Testis (tissue), 5 donors: ENCODE measurements at places on chromosomes 5 and 9.

DNA sequence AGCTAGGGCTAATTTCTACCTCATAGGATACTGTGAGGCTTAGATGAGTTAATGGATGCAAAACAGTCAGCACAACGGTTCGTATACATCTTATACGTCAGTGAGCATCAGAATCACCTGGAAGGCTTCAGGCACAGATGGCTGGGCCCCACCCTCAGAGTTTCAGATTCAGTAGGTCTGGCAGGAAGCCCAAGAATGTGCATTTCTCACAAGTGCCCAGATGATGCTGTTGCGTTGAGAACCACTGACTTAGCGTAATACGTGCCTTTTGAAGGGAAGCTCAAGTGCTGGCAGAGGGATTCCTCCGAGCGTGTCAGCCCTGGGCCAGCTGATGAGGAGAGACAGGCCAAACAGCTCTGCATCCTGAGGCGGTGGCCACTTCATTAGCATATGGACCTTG is 117.1 kb upstream of the WWC1 start:
- DNase-seq, result no peak

DNA sequence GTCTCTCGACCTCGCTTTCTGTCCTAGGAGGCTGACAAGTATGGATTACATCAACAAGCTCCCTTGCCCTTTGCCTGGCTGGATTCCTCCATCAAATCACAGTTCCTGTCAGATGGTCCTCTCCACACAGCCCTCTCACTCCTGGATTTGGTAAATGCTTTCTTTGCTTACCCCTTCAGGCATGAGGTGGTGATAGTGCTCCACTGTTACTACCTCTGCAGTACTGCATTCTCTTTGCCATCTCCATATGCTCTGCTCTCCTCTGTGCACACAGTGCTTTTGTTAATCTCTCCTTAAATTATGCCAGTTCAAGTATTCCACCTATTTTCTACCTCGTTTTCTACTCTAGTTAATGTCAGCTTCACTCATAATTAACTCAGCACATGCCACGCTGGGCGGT is 279.2 kb downstream of the DMAC1 start:
- DNase-seq, result no peak

- peak; percentile 69 for DNase-seq
These were observed 45.2 kb upstream of the FCN2 start for GRCh38 chr9:134835448-134835847.

DNA sequence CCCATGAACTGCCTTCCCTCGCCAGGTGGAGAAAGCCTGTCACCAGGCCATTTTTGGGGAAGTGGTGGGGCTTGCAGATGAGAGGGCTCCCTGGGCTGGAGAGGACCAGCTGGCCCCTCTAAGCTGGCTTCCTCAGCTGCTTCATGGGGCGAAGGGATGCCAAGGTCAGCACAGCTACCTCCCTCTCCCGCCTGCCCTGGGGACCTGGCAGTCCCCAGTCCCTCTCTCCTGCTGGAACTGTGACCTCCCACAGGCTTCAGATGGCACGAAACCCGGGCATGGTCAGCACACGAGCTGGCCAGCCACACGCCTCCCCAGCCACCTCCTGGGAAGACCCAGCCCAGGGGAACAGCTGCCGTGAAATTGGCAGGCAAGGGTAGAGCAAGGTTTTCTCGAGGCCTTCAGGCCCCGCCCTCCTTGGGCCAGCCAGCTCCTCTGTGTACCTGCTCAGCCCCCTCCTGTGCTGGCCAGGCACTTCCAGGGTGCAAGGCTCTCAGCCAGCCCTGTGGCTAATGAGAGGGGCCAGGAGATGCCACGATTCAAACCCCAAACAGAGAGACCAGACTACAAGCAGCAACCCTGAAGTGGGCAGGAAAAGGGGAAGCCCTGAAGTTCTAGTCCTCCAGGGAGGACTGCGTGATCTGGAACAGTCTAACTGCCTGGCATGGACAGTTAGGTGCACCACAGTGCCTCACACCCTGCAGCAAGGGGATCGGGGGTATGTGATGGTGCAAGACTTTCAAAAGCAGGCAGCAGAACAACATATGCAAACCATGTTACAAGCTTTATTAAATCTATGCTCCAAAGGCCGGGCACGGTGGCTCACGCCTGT is 12.9 kb downstream of the PLPP7 start:
- no peak for DNase-seq

DNA sequence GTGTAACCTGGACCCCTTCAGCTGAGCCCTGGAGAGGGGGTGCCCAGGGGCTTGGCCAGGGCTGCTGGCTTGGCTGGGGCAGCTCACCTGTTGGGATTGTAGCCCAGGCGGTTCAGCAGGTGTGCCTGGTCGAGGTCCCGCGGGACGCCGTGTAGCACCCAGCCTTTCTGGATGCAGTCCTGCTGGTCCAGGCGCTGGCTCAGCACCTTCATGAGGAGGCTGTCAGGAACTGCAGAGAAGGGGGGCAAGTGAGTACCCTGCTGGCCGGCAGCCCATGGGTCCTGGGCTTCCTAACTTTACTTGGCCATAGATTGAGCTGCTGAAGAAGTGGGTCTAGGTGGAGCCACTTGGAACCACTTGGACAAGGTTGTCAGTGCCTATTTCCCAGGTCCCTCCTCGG is 85.5 kb downstream of the AK8 start:
- DNase-seq, result no peak

GRCh38 chr9:132232522-132232921 is 70.7 kb downstream of the NTNG2 start:
- no peak for DNase-seq

GRCh38 chr9:137037483-137037882 is 5.6 kb upstream of the FUT7 start:
- DNase-seq, result no peak

DNA sequence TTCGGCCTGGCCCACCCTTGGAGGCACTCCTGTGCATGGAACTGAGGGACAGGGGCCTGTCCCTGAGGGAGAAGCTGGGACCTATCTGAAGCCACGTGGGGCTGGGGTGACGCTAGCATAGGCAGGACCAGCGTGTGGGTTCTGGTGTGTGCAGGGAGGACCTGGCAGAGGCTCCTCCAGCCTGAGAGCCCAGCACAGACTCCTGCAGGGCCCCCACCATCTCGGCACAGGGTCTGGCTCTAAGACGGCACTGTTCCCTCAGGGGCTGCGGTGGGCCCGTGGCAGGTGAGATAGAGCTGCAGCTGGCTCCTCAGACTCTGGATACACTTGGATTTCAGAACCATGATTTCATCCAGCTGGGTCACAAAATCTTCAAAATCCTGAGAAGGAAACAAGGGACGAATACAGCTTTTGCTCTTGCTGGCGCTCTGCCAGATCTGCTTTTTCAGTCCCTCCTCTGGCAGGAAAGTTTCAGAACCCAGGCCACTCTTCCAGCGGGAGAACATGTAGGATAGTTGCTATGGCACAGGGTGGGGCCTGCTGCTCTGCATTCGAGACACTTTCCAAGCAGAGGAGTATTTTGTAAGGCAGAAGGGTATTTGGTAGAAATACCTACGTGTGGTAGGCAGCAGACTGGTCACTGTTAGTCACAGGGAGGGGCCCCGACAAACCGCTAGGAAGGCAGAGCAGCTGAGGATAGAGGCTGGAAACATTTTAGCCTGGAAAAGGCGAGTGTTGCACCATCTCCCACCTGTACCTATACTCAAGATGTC is 74.7 kb downstream of the KIF24 start:
- peak; percentile 61 for DNase-seq

DNA sequence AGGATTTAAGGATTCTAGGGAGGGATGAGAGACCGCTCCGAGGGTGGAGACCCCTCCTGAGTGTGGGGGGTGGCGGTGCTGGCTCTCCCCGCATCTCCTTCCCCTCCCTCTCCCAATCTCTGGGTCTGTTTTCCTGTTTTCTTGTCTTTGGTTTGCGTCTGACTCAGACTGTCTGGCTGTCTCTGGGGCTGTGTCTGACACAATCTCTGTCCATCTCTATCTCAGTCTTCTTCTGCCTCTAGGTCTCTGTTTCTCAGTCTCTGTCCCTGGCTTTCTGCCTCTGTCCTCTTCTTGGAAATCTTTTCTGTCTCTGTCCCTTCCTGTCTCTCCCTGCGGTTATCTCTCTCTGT is 196 bp upstream of the GRM6 start:
- DNase-seq, result no peak

DNA sequence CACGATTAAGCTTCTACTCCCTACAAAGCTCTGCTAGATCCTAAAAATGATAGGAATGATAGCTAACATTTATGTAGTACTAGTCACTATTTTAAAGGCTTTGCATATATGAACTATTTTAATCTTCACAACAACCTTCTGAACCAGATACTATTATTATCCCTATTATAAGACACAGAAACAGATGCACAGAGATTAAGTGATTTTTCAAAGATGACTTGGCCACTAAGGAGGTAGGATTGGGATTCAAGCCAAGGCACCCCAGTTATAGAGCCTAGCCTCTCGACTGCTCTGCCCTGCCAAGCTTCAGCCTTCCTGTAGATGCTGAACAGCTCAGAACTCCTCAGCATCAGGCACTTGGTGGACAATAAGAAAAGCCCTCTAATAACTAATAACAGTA is 200.9 kb upstream of the PTGER4 start:
- DNase-seq, result no peak

DNA sequence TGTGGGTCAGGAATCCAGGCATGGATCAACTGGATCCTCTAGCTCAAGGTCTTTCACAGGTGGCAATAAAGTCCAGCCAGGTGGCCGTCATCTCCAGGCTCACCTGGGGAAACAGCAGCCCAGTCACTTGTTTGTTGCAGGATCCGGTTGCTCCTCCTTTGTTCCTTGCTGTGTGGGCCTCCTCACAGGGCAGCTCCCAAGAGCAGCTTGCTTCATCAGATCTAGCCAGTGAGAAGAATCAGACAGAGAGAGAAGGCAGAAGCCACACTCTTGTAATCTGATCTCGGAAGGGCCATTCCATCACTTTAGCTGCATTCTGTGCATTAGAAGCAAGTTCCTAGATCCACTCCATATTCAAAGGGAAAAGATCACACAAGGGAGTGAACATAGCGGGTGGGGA is 3.2 kb upstream of the HSD17B3 start:
- DNase-seq, result no peak

GRCh38 chr9:136886610-136887597 is 588 bp downstream of the TRAF2 start:
- DNase-seq, result peak; percentile 28

DNA sequence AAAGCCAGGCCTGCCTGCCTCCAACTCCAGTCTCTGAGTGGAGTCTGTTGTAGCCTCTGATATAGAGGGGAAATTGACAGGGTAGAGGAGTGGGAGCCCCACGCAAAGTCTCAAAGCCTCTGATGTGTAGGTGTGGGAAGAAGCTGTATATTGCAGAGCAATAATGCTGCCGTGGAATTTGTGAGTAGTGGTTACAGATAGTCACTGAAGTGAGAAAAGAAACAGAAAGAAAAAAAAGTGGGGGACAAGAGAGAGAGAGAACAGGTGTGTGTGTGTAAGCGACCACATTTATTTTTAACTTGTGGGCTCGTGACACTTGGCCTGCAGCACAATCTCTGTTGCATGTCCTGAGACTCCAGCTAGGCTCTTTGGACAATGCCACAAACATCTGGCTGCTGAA is 227.8 kb downstream of the NSG2 start:
- no peak for DNase-seq

- no peak for DNase-seq
These were observed 555.2 kb upstream of the GRAMD2B start for GRCh38 chr5:125868036-125868435.
